ENCODE measurements at places on chromosomes 12 and 14. TPM values are rescaled to one million over a fixed set of nuclear protein-coding genes. Genes with fewer than 3 reads are reported as not detected.

The SLCO1B1 gene
- total RNA-seq, result not detected

The LMNTD1 gene
- total RNA-seq, result not detected

The RNF212B gene
- not detected for total RNA-seq

The CLEC7A gene
- total RNA-seq, result under 0.01 TPM

The FGF6 gene
- not detected for total RNA-seq

The PIK3C2G gene
- total RNA-seq, result not detected

The C12orf50 gene
- not detected for total RNA-seq

The CATSPERB gene
- total RNA-seq, result not detected

Data from osteoblast (primary cell).